ENCODE measurements at places on chromosomes 5 and 9.

GRCh38 chr5:132526290-132526973 lies 16.9 kb downstream of the IL5 start:
- no peak for DNase-seq

- DNase-seq, result no peak
These were observed 117.7 kb upstream of the NR3C1 start for GRCh38 chr5:143521141-143521540.

- no peak for DNase-seq
These were observed 59.5 kb upstream of the EQTN start for GRCh38 chr9:27356446-27356845.

GRCh38 chr9:37678789-37679273 lies 28.1 kb downstream of the FRMPD1 start:
- DNase-seq, result no peak

DNA sequence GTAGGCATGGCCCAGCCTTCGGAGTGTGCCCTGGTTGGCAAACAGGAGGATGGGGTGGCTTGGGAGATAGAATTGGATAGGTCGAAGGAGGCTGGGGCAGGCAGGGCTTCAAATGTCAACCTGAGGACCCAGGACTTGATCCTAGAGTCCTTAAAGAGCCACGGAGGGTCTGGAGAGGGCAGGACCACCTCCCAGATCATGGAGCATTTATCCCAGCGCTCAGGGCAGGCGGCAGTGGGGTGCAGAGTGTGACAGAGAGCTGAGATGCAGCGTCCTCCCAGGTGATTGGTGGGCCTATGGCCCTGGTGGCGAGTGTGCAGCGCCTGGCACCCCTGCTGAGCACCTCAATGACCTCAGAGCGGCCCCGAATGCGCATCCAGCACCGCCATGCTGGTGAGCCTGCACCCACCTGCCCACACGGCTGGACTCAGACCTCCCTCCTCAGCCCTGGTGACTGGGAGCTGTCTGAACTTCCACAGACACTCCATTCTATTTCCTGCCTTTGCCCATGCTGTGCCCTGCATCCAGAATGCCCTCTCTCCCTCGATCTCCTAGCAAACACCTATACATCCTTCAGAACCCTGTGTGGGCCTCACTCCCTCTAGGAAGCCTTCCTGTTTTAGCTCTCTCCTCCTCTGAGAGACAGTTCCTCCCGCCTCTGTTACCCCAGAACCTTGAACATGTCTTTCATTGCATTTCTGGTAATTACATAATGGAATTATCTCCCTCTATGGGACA lies 6.3 kb downstream of the ADGRD2 start:
- no peak for DNase-seq

GRCh38 chr9:124453586-124454191 lies 3.4 kb downstream of the ADGRD2 start:
- no peak for DNase-seq

DNA sequence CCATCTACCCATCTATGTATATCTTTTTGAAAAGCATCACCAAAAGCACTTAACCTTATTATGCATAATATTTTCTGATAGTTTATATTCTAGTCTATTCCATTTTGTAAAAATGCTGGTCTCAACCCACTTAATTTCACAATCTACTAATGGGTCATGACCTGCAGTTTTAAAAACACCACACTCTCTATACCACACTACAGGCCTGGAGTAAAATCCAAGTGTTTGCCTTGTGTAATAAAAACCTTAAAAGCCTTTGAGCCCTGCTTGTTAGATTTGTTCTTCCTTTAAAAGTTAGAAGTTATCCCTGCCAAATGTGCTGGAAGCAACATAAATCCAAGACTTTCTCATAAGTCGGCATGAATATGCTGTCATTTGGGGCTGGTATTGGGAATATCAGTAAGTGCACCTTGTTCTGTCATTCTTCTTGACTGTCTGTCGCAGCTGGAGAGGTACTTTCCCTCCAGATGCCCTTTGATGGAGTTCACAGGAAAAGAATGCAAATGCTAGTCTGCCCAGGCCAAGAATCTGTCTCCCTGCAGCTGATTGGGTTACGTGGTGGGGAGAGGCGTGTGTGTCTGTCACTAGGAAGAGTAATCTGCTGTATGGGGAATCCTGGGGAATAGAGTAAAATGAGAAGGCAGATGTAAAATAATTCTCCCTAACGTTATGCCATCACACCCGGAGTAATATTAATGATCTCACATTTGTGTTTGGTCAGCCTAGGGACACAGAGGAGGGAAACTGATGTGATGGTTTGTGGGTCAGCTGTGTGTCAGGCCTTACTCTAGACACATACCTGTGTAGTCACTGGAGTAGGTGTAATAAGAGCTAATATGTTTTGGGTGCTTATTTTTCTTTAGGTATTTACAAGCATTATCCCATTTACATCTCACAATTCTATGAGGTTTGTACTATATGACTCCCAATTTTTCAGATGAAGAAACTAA lies 79.4 kb downstream of the ZNF366 start:
- no peak for DNase-seq

GRCh38 chr5:154779105-154779504 lies 23.9 kb downstream of the LARP1 start:
- no peak for DNase-seq

- DNase-seq, result no peak
These were observed 294.6 kb downstream of the BNC2 start for GRCh38 chr9:16575986-16576245.

DNA sequence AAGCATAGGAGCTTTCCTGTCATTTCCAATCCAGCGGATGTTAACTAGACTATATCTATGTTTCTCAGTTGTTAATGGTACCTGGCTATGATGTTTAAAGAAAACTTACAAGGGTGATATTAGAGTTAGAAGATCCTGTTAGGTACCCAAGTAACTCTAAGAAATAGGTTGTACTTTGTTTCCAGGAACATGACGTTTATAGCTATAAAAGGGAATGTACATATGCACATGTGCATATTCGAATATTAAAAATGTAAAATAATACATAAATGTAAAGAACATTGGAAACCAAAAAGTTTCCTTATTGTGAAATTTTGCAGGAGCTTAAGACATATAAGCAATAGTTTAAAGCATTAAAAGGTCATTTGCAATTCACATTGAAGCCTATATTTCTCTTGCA lies 247.7 kb upstream of the EDIL3 start:
- no peak for DNase-seq
